Suppressor macrophage treated with lipopolysaccharide for 4 hours (primary cell): ENCODE measurements at places on chromosomes 12 and 14.
A peak's percentile ranks its signal among the peaks of the same experiment; 100 is the strongest.

GRCh38 chr12:124604264-124604680 is 36.9 kb upstream of the NCOR2 start:
- no peak for DNase-seq

- DNase-seq = peak; percentile 12
Measured at GRCh38 chr14:74135426-74135825, 50.7 kb downstream of the LIN52 start.

DNA sequence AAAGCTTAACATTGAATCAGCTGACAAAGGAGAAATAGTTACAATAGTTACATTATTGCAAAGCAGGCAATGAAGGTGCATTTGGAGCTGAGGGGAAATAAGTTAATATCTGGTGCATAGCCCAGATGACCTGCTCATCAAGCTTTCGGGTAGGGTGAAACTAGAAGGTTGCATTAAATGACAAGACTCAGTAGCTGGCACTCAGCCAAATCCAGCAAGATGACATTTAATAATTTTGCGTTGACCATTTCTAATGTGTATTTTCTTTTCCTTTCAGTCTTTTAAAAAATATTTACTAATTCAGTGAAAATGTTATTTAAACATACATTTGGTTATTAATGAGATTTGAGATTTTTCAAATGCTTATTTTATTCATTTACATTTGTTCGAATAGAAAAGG is 188.6 kb downstream of the SLC5A8 start:
- no peak for DNase-seq

DNA sequence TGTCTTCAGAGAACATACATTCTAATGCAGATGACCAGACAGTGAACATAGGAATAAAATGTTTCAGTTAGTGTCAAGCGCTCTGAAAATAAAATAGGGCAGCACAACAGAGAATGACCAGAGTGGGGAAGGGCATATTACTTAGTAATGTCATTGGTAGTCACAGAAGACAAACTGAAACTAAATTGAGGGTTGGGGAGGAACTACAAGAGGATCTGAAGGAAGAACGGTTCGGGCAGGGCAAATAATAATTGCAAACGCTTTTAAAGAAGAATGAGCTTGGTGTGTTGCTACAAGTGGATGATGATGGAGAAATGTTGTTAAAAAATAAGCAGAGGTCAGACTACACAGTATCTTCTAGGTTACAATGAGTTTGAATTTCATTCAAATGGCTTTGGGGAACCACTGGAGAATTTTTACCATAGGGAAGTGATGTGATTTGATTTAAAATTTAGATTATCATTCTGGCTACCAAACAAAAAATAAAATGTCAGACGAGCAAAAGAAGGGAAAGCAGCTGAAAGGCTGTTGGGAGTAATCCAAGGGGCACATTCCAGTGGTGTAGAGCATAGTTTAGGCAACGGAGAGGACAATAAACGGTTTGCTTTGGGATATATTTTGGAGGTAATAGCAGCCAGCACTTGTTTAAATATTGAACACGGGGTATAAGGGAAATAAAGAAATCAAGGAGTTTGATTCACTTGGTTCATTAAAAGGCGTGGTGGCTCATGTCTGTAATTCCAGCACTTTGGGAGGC is 56.3 kb upstream of the SLC6A13 start:
- DNase-seq = peak; percentile 18

- DNase-seq = no peak
Measured at GRCh38 chr12:47729233-47729632, 3.9 kb upstream of the ENDOU start.
